ENCODE measurements at places on chromosomes 6 and 20. TPM values are rescaled to one million over a fixed set of nuclear protein-coding genes. Genes with fewer than 3 reads are reported as not detected.

The PREX1 gene
- total RNA-seq = 33.9 TPM

The RIMS1 gene
- total RNA-seq = 1.5 TPM

The MAFB gene
- 0.40 TPM for total RNA-seq

The PHACTR3 gene
- total RNA-seq = not detected

The KCNG1 gene
- total RNA-seq = 183 TPM

The GABRR1 gene
- total RNA-seq = not detected

The TPX2 gene
- 122 TPM for total RNA-seq

The NEURL2 gene
- 6.0 TPM for total RNA-seq
